Germinal center (tissue), 1 donor: ENCODE measurements at places on chromosomes 1 and 21.

DNA sequence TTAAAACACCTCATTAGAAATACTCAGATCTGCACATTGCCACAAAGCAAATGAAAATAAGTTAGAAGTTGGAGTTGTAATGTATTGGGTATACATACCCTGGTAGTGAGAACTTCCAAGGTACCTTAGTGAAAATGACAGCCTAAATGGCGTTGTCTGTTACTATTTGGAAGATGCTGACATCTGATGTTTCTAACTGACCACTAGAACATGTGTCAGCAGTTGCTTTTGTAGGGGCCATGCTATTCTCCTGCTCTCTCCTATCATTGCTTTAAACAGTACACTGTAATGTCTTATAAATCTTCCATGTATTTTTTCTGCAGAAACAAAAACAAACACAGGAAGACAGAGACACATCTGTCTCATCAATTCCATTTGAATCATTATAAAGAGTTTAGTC is 40.1 kb downstream of the LAMC1 start:
- DNase-seq = no peak

DNA sequence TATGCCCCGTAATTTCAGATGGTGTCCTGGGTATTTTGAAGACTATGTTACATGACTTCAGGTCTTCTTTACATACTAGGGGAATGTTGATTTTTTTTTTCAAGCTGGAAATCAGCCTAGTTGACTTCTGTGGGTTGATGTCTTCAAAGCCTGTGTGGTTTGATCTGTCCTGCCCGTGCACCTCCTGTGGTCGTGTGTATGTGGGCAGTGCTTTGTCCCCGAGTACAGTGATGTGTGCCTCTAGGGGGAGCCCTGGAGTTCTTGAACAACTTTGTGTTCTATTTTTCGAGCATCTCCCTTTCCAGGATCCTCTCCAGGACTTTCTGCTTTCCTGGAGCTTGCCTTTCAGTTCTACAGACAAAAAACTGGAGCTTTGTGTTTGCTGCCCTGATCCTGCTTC is 28.9 kb downstream of the OBSCN start:
- peak; percentile 44 for DNase-seq

DNA sequence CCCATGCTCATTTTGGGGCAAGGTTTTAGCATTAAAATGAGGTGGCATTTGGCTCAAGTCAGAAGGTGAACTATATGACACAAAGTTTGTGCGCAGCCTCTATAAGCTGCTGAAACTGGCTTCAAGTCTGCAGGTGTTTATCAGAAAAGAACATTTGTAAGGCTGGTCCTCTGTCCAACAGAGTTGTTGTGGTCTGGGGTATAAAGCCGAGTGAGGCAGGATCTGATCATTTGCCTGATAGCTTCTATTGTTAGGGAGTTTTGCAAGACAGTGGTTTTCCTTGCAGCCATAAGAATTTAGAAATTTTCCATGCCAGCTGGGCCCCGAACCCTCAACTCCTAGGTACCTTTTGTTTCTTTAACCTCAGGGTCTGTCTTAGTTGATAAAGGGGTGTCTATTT is 130.8 kb downstream of the PGBD5 start:
- no peak for DNase-seq

GRCh38 chr1:235021321-235021720 is 107.3 kb downstream of the TOMM20 start:
- DNase-seq = no peak

GRCh38 chr1:160109686-160110085 is 5.9 kb upstream of the ATP1A2 start:
- no peak for DNase-seq

- no peak for DNase-seq
These were observed 429.0 kb downstream of the LMO4 start for GRCh38 chr1:87757676-87758075.

DNA sequence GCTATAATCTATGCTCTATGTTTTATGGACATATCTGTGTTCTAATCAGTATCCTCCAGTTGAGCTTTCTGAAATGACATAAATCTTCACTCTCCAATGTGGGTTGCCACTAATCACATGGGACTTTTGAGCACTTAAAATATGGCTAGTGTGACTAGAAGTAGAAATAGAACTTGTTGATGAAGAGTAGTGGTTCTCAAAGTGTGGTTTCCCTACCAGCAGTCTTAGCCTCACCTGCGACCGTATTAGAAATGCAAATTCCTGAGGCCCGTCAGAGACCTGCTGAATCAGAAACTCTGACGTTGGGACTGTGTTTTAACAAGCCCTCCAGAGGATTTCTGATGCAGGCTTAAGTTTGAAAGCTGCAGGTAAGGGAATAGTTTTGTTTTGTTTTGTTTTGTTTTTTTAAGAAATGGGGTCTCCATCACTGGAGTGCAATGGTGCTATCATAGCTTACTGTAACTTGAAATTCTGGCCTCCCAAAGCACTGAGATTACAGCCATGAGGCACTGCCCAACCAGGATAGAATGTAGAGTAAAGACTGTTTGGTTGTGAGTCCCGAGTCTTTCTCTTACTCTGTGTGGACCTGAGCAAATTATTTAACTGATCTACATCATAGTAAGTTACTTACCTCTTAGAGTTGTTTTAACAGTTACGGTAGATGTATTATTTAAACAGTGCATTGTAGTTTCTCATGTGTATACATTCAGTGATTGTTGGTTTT is 21.7 kb downstream of the GLRX2 start:
- DNase-seq = peak; percentile 20

GRCh38 chr1:67860776-67861175 is 27.5 kb upstream of the GNG12 start:
- DNase-seq = no peak

GRCh38 chr1:93878501-93878888 is 511 bp downstream of the DNTTIP2 start:
- peak; percentile 46 for DNase-seq

GRCh38 chr1:89098857-89099256 is 27.1 kb downstream of the GBP2 start:
- no peak for DNase-seq

DNA sequence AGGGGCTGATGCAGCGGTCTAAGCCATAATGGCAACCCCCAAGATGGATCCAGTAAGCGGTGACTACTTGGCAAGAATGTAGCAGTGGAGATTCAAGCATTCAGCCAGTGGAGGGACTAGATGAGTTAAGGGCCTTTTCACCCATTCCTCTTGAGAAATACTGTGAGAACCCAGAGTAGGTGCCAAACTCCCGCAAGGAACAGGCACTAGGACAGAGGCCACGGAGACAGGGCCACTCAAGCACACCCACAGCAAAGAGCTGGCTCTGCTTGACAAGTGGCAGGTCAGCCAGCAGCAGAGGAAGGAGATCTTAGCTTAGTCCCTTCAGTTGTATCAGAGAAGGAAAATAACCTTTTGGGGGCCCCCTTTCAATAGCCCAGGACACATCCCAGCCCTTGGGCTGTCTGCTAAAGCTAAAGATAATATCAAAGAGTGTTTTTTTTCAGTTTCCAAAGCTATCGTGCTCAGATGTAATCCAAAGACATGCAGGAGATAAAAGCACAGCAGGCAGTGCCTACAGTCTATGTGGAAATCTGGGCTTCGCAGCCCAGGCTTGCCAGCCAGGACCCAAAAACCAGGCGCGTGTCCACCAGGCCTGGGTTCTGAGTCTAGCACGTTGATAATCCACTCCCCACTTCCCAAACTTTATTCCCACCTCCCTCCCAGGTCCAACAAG is 62.0 kb upstream of the GOLT1A start:
- no peak for DNase-seq

GRCh38 chr1:226424221-226425003 is 16.5 kb upstream of the PARP1 start:
- DNase-seq = peak; percentile 45

- DNase-seq = no peak
These were observed 190.7 kb upstream of the KIAA0040 start for GRCh38 chr1:175383239-175383638.

GRCh38 chr1:152673016-152673415 is 2.1 kb upstream of the LCE2C start:
- no peak for DNase-seq

GRCh38 chr21:39348040-39348354 is 891 bp downstream of the HMGN1 start:
- no peak for DNase-seq

DNA sequence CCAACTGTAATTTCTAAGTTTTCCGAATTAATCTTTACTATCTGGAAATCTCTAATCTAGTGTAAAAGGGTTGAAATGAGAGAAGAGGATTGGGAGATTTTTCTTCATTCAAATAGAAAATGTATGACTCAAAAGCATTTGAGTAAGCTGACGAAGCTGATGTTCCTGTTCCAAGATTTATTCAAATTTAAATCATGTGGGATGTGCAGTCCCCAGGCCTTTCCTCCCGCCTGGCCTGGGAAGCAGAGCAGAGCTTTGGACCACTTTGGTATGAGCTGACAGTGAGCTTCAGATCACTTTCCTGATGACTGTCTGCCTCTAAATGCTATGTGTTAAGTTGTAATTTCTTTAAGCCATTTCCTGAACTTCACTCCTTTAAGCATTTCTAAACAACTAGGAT is 192.0 kb downstream of the DHRS3 start:
- DNase-seq = no peak

- no peak for DNase-seq
These were observed 570 bp upstream of the VASH2 start for GRCh38 chr1:212949771-212950170.

GRCh38 chr1:199657449-199657848 is 370.1 kb upstream of the NR5A2 start:
- no peak for DNase-seq

DNA sequence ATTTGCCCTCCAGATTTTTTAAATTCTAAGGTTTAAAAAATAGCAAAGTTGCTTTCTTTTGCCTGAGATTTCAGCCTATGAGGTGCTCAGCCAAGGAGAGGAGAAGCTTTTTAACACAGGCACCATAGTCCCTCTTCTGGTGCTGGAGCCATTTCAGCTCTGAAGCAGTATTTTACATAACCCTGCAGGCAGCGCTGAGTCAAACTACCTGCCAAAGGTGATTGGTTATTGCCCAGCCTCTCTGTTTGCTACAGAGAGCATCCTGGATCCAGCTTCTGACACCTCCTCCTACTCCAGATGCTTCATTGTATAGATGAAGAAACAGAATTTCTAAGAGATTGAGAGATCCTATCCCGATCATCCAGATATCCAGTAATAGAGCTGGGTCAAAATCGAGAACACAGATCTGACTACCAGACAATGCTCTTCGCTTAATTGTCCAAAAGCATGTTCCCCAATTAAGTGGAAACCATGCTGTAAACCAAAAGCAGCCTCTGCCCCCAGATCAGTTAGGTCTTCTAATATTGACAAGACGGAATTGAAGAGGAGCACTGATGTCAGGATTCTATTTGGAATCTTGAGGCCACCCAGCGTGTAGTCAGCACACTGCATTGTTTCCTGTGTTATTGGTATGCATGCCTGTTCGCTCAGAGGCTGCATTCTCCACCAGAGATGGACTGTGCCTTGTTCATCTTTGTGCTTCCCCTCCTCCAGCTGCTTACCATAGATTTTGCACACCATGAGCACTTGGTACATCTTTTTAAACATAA is 22.1 kb downstream of the RGS8 start:
- no peak for DNase-seq

DNA sequence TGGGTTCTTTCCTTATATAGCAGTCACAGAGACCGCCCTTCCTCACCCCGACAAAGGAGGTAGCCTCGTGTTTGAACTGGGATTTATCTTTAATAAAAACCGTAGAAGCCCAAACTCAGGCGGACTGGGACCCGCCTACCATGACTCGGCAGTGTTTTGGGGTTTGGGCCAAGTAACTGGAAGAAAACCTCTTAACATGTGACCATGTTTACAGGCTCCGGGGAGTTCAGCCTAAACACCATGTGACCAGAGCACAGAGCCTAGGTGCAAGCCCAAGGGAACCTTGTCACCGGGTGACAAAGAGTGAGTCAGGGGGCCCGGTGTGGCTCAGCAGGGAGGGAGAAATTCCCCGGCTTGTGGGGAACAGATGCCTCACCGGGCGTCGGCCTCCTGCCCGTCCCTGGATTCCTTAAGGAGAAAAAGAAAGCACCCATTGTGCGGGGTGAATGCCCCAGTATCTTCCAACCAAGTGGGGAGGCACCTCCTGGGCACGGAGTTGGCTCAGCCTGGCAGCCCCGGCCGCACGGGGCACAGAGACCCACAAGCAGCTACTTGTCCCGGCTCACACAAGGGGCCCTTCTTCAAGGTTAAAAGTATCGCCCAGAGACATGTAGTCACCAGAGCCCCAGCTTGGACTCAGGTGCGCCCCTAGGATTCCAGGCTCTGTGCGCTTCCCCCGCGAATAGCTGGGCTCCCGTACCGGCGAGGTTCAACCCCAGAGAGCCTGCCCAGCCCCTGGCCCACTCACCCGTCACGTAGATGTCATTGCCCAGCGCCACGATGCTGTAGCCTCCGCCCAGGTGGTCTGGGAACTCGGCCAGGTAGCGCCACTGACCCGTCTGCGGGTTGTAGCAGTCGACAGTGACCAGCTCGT is 1.4 kb downstream of the KLHL21 start:
- DNase-seq = peak; percentile 39

GRCh38 chr1:10789803-10790702 is 6.4 kb downstream of the CASZ1 start:
- DNase-seq = no peak

- no peak for DNase-seq
These were observed 47.2 kb downstream of the C1orf21 start for GRCh38 chr1:184433956-184434502.

DNA sequence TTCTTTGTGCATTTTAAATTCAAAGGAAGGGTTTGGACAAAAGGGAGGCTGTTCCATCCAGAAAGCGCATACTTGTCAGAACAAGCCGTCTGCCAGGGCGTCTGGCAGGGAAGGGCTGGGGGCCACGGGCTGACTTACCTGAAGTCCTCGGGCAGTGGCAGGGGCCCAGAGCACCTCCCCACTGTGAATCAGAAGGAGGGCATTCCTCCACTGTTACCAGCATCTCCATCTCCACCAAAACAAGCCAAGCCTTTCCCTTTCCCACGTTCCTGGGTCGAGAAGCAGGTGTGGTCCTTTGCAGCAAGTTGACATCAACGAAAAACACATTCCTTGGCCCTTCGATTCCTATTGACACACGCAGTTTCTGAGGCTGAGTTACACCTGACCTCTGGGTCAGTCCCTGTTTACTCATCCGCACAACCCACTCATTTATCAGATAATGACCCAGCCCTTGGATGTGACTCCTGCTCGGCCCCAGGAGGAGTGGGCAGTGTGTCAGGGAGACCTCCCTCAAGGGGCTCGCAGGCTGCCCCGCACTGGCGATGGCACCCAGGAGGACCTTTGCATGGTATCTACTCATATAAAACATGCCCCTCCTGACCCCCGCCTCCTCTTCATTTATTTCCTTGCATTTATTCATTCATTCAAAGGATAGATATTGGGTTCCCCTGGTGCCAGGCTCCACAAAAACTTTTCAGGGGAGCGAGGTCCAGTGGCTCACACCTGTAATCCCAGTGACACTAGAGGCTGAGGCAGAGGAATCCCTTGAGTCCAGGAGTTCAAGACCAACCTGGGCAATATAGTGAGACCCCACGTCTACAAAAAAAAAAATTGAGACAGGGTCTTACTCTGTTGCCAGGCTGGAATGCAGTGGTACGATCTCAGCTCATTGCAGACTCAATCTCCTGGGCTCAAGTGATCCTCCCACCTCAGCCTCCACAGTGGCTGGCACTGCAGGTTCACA is 60.2 kb downstream of the TOMM20 start:
- no peak for DNase-seq
